Glutamatergic neuron (in vitro differentiated cells): ENCODE measurements at places on chromosomes 3 and 15.
A peak's percentile ranks its signal among the peaks of the same experiment; 100 is the strongest.

DNA sequence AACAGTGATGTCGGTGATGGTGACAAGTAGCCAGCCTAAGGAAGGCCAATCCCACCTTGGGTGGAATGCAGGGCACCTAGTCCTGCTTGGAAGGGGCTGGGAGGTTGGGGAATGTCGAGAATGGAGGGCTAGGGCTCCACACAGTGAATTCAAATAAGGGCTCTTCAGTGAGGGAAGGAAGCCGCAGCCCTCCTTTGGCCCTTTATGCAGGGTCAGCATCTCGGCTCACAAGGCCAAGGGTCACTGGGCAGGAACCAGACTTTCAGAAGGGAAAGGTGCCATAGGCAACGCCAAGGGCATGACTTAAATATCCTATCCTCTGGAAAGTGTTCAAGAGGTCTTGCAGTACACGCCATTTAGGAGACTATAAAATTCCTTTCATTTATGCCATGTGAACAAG is 56.9 kb downstream of the CLEC3B start:
- DNase-seq, result no peak

- no peak for DNase-seq
Observed at GRCh38 chr3:80767604-80768003, 993.8 kb downstream of the GBE1 start.

DNA sequence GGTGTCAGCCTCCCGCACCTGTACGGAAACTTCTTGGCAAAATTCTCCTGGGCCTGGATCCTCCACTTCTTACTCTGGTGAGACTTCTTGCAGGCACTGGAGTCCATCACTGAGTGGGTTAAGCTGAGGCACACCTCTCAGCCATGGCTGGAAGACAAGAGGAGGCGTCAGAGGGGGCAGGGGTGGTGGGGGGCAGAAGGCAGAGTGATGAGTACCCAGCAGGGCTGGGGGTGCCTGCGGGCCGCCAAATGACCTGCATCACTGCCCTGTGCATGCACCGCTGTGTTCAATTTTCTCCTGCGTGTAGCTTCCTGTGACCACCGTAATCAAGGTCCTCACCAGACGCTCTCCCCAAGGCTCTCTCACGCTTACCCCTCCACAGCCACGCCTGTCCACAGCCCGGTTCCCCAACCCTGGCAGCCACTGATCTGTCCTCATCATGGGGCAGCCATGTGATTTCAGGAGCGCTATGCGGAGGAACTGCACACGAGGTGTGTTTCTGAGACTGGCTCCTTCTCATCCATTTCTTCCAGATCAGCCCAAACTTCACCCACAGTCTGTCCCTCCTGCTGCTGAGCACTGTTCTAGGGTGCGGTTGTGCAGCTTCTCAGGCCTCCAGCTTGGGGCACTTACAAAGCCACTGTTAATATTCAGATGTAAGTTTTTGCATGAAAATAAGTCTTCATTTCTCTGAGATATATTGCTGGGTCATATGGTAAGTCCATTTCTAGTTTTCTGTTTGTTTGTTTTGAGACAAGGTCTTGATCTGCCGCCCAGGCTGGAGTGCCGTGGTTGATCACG is 5.2 kb downstream of the C3orf22 start:
- DNase-seq, result peak; percentile 6

GRCh38 chr3:146896711-146897110 is 291.6 kb upstream of the PLSCR5 start:
- no peak for DNase-seq

- no peak for DNase-seq
Observed at GRCh38 chr3:12388185-12388584, 96.1 kb upstream of the TSEN2 start.

DNA sequence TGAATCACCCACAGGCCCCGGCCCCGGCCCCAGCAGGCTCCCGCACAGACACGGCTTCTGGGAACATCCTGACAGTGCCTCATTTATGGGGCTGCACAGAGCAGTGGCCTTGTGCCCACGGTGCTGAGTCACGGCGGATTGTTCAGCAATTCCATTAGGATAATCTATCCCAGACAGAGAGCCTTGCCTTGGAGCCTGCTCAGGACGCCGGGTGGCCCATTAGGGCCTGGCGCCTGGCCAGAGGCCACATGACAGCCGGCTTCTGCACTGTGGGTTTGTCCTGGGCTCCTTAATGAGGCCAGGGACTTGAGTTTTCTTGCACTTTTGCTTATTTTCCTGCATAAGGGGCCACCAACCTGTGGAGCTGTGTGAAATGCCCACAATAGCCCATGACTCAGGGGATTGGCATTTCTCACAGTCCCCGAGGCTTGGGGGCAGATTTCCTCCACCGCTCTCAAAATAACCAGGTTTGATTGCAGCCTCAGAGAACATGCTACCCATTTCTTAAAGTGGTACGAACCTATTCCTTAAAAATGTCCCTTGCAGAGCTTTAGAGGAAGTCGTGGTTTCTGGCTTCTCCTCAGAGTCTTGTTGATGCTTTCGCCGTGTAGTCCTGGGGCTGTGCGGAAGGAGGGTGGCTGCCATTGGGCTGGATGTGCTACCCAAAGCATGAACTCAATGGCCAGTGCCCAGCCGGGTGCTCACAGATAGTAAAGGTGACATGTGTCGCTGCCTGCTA is 19.0 kb downstream of the SYNM start:
- DNase-seq, result peak; percentile 61

- DNase-seq, result no peak
Observed at GRCh38 chr3:18531662-18532061, 106.5 kb upstream of the SATB1 start.

- peak; percentile 70 for DNase-seq
Observed at GRCh38 chr3:98732286-98733052, 30.7 kb upstream of the ST3GAL6 start.

DNA sequence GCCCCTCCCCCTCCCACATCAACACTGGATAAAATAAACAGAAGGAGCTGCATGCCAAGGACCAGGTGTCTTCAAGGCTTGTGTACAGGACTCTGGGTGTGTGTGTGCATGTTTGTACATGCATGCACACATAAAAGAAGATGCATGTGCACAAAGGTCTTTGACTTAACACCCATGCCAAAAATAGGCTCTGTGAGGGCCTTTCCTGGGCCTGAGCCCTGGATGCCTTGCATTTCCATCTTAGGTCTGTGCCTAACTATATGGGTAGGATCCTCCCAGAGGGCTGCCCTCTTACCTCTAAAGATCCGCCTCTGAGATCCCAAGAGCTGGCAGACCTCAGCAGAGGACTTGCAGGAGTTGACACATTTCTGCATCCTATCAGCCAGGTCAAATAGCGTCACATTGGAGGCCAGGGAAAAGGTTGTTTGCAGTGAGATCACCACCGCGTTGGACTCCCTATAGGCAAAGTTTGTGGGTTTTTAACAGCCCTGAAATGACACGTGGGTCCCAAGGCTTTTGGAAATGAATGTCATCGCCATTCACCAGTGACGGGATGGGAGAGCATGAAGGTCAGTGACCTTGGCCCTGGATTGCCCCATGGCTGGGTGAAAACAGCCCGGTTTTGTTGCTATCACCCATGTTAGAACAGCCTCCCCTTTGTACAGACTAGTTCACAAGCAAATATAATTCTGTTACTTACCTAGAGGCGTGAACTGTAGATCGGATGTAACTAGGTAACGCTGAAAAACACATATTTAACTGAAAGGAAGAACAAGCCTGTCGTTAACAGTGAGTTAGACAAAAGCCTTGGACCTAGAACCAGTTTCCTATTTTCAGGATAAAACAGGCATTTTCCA is 54.0 kb downstream of the HEG1 start:
- DNase-seq, result no peak

GRCh38 chr15:39692356-39693327 is 90.0 kb downstream of the FSIP1 start:
- peak; percentile 22 for DNase-seq

DNA sequence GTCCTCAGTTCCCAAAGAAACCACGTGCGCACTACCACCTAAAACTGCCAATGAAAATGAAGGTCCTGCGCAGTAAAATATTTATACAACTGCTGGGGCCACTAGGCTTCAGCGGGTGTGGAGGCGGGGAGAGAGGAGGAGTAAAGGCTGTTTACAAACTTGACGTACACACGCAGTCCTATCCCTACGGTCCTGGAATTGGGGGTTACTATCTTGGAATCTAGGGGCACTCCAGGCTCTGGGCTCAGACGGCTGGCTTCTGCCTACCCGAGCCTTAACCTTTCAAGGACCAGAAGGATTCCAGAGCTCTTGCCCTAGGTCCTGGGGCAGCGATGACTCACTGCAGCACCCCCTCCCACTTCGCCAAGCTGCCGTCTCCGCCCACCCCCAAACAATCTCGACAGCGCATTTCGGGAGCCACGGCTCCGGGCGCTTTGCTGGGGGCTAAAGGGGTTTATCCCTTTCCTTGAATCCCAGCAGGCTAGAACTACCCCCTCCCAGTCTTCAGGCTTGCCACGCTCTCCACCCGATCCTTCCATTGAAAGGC is 3.0 kb downstream of the ADAMTS9 start:
- DNase-seq, result no peak

- no peak for DNase-seq
Observed at GRCh38 chr15:49610157-49610918, 10.3 kb downstream of the FAM227B start.

- no peak for DNase-seq
Observed at GRCh38 chr15:48930735-48931134, 33.0 kb downstream of the SHC4 start.

- no peak for DNase-seq
Observed at GRCh38 chr3:15667484-15667883, 65.9 kb downstream of the BTD start.

- DNase-seq, result no peak
Observed at GRCh38 chr3:133393204-133393603, 6.7 kb upstream of the BFSP2 start.

DNA sequence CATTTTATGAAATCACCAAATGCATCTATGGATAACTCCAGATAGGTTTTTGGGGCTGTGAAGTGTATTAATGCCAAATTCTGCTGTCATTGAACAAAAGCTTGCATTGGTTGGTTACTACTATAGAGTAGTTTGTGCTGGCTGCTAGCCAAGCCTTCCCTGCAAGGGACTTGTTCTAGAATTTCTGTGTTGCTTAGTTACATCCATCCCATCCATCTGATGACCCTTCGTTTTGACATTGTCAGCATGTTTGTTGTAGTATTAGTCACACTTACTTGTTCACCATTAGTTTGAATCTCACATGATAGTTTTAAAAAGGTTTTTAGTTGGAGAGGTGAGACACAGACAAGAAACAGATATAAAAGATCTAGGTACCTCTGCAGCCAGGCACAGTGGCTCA is 7.0 kb upstream of the NIPA2 start:
- DNase-seq, result no peak

DNA sequence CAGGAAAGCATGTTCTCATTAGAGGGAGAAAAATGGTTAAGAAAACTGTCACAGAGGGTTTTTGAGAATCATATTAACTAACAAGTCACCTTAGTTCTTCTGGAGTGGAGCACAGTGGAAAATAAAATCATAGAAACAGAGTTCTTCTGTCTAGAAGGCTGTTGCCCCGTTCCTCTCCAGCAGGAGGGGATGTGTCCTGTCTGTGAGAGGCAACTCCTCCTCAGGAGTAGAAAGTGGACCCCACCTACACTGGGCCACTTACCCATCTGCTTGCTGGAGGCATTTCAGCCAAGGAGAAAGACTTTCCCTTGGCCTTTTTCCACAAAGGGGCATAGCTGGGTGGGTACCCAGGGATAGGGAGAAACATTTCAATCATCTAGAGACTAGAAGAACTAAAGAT is 106.6 kb downstream of the SSR3 start:
- DNase-seq, result peak; percentile 42

DNA sequence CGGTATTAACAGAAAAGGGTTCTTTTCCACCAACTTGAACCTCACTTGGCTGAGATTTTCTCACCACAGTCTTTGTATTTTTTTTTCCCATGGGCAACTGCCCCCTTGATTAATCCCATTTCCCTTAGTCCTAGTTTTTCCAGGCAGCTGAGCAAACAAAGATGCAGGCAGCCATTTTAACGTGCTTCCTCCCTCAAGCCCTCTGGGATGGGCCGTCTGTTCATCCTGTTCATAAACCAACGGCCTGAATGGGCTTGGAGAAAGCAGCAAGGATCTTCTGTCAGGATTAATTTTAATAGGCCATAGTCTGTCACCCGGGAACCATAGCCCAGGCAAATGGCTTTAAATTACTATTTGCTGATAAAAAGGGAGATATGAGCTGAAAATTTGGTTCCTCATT is 10.4 kb upstream of the POLR2M start:
- no peak for DNase-seq

DNA sequence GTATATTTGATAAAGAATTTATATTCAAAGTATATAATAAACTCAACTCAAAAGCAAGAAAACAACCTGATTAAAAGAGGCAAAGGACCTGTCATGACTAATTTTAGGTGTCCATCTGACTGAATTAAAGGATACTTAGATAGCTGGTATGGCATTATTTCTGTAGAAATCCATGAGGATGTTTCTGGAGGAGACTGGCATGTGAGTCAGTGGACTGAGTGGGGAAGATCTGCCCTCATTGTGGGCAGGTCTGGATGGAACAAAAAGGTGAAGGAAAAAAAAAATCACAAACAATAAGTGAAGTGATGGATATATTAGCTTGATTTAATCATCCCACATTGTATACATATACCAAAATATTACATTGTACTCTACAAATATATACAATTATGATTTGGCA is 16.6 kb downstream of the ANKRD28 start:
- no peak for DNase-seq

- DNase-seq, result no peak
Observed at GRCh38 chr15:43253431-43254403, 13.0 kb downstream of the TGM5 start.

DNA sequence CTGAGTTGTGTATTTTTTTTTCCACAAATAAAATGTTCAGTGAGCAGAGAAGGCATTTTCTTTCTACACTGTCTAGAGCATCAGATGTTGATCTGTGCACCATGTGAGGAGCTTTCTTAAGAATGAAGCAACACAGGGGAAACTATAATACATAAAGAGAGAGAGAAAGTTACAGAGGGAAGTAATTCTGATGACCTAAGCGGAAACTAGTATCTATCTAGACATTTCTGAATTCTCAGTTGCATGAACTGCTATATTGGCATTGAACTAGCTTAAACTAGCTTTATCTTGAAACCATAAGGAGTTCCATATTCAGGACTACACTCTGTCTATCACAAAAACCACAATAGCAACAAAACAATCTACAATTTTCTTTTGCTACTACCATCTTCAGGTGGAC is 822.4 kb downstream of the VGLL3 start:
- DNase-seq, result no peak

DNA sequence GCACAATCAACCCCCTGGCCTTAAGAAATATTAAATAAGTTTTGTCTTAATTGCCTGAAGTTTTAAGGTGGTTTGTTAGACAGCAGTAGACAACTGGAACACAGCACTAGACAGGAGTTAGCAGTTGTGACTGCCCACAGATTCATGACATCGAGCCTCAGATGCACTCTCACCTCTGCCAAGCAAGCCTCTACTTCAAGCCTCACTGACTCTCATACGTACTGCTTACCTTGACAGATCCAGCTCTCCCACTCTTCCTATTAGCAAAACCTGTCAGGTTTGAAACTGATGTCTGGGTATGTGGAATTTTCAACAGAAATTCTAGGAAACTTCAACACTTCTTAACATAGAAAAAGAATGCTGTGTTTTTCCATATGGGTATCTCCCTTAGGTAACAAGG is 382.9 kb upstream of the DPH6 start:
- no peak for DNase-seq
